ENCODE measurements at places on chromosomes 7 and 10. TPM values are rescaled to one million over a fixed set of nuclear protein-coding genes. Genes with fewer than 3 reads are reported as not detected.

- H3K4me3 ChIP-seq = no peak overlapping the region
- no peak overlapping the region for H3K27ac ChIP-seq
- no peaks in the 10 kb centered on the region for H3K36me3 ChIP-seq
- peaks cover 9% of the 10 kb centered on the region for H3K27me3 ChIP-seq
- no peak for DNase-seq
- no peaks in the 10 kb centered on the region for H3K4me1 ChIP-seq
Observed at GRCh38 chr7:141991140-141991539, 4.5 kb upstream of the MGAM start.

GRCh38 chr10:80477813-80478212, 23.7 kb downstream of the TSPAN14 start:
- peak overlapping the region; percentile 15 for H3K27ac ChIP-seq
- no peak for DNase-seq
- no peaks in the 10 kb centered on the region for H3K27me3 ChIP-seq
- no peak overlapping the region for H3K4me3 ChIP-seq
- peaks cover 25% of the 10 kb centered on the region for H3K4me1 ChIP-seq

DGKI gene
- 1.8 TPM for total RNA-seq

CNOT4 gene
- 32.1 TPM for total RNA-seq

HECW1 gene
- total RNA-seq = 1.4 TPM

HABP2 gene
- 7.5 TPM for total RNA-seq

Data from type B pancreatic cell (in vitro differentiated cells).